ENCODE measurements at places on chromosomes 12 and 14. TPM values are rescaled to one million over a fixed set of nuclear protein-coding genes. Genes with fewer than 3 reads are reported as not detected.

GRCh38 chr12:69330475-69331473, 17.4 kb upstream of the LYZ start:
- peaks cover 13% of the 10 kb centered on the region for H3K4me1 ChIP-seq
- no peak overlapping the region for H3K27ac ChIP-seq
- peak overlapping the region; percentile 73 for H3K4me3 ChIP-seq
- no peaks in the 10 kb centered on the region for H3K36me3 ChIP-seq
- peak; percentile 38 for DNase-seq
- H3K27me3 ChIP-seq: no peaks in the 10 kb centered on the region

GRCh38 chr14:80100681-80101080, 110.6 kb downstream of the DIO2 start:
- H3K27ac ChIP-seq: no peak overlapping the region
- no peaks in the 10 kb centered on the region for H3K27me3 ChIP-seq
- DNase-seq: no peak
- H3K4me1 ChIP-seq: peaks cover 8% of the 10 kb centered on the region

- H3K27me3 ChIP-seq: no peaks in the 10 kb centered on the region
- peaks cover 6% of the 10 kb centered on the region for H3K4me1 ChIP-seq
- no peak overlapping the region for H3K27ac ChIP-seq
- H3K36me3 ChIP-seq: no peaks in the 10 kb centered on the region
Observed at GRCh38 chr12:53935383-53936341, 3.0 kb upstream of the HOXC13 start.

DNA sequence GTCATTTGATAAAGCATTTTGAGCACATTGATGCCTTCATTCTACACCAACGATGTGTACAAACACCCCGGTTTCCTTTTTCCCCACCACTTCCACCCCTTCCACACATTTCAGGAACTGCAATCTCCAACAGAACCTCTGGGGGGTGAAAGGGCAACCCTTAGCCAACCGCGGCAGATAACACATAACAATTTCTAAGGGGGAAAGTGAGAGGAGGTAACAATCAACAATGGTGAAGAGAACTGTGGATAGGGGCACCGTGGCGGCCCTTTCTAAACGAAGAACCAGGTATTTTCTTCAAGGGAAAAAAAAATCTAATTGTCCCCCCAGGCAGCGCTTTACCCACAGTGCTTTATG, 1.1 kb downstream of the KITLG start:
- H3K27me3 ChIP-seq: no peaks in the 10 kb centered on the region
- peaks cover 37% of the 10 kb centered on the region for H3K4me1 ChIP-seq
- no peaks in the 10 kb centered on the region for H3K36me3 ChIP-seq
- H3K4me3 ChIP-seq: peak overlapping the region; percentile 94

DNA sequence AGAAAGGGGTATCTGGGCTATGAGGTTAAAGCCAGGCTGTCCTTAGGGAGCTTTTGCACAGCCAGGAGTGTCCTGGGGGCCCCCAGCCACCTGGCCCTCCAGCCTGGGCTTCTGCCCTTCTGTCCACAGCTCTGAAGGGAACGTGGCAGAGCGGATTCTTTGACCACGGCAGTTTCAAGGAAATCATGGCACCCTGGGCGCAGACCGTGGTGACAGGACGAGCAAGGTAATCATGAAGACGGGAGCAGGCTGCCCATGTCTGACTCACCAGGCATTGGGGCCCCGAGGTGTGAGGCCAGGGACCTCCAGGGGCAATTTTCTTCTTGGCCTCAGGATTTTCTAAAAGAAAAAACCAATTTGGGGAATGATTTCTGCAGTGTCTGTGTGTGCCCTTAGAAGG, 53.1 kb downstream of the FOXN4 start:
- no peaks in the 10 kb centered on the region for H3K4me1 ChIP-seq
- H3K36me3 ChIP-seq: peaks cover 10% of the 10 kb centered on the region
- no peaks in the 10 kb centered on the region for H3K27me3 ChIP-seq
- H3K4me3 ChIP-seq: no peak overlapping the region
- no peak overlapping the region for H3K27ac ChIP-seq

GRCh38 chr12:94534774-94535509, 75.3 kb upstream of the CEP83 start:
- no peaks in the 10 kb centered on the region for H3K36me3 ChIP-seq
- H3K27ac ChIP-seq: no peak overlapping the region
- H3K27me3 ChIP-seq: no peaks in the 10 kb centered on the region
- DNase-seq: no peak
- no peaks in the 10 kb centered on the region for H3K4me1 ChIP-seq

DNA sequence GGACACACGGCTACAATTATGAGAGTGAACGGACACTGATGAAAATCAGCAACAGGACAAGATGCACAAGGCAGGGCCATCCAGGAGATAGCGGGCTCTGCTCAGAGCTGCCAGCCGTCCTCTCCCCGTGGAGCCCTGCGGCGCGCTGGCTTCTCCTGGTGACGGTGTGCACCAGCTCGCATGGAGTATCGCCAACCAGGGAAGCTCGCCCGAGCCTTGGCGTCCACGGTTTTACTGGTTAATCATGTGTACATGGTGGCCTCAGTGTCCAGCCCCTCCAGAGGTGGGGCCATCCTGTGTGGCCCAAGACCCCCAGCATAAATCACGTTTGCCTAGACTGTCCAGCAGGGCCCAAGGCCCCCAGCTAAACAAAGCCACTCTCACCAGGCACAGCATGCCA, 31.2 kb upstream of the DYNC1H1 start:
- H3K4me1 ChIP-seq: no peaks in the 10 kb centered on the region
- no peak for DNase-seq
- no peak overlapping the region for H3K27ac ChIP-seq
- no peaks in the 10 kb centered on the region for H3K36me3 ChIP-seq
- no peak overlapping the region for H3K4me3 ChIP-seq

- no peaks in the 10 kb centered on the region for H3K27me3 ChIP-seq
- H3K36me3 ChIP-seq: no peaks in the 10 kb centered on the region
- DNase-seq: no peak
- peaks cover 9% of the 10 kb centered on the region for H3K4me1 ChIP-seq
- no peak overlapping the region for H3K27ac ChIP-seq
- no peak overlapping the region for H3K4me3 ChIP-seq
Observed at GRCh38 chr12:47194501-47194900, 114.7 kb upstream of the AMIGO2 start.

GRCh38 chr12:85504624-85505023, 224.6 kb downstream of the ALX1 start:
- no peaks in the 10 kb centered on the region for H3K36me3 ChIP-seq
- DNase-seq: no peak
- no peak overlapping the region for H3K27ac ChIP-seq
- H3K4me1 ChIP-seq: no peaks in the 10 kb centered on the region

Gene GPRC5A
- 140 TPM for total RNA-seq

Gene FLRT2
- total RNA-seq: not detected

Gene GIT2
- total RNA-seq: 26.8 TPM

Gene TMEM52B
- not detected for total RNA-seq

Measured in PC-3 (cell line).